8988T (cell line): ENCODE measurements at places on chromosomes 4 and X.

DNA sequence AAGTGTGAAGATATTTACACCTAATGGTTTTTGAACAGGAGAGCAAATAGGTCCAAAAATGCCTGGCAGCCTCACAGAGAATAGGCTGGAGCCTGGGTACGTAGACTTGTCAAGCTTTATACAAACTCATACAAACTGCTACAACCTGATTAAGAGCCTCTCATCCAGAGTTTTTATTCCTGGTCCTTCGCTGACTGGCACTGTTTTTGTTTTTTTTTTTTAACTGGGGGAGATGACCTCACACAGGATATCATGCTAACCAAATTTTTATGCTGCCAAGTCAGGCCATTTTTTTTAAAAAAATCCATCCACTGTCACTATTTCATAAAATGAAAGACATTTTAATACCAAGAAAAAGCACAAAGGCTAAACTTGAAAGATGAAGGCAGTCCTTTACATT is 1.9 kb downstream of the FAM114A1 start:
- DNase-seq: no peak

DNA sequence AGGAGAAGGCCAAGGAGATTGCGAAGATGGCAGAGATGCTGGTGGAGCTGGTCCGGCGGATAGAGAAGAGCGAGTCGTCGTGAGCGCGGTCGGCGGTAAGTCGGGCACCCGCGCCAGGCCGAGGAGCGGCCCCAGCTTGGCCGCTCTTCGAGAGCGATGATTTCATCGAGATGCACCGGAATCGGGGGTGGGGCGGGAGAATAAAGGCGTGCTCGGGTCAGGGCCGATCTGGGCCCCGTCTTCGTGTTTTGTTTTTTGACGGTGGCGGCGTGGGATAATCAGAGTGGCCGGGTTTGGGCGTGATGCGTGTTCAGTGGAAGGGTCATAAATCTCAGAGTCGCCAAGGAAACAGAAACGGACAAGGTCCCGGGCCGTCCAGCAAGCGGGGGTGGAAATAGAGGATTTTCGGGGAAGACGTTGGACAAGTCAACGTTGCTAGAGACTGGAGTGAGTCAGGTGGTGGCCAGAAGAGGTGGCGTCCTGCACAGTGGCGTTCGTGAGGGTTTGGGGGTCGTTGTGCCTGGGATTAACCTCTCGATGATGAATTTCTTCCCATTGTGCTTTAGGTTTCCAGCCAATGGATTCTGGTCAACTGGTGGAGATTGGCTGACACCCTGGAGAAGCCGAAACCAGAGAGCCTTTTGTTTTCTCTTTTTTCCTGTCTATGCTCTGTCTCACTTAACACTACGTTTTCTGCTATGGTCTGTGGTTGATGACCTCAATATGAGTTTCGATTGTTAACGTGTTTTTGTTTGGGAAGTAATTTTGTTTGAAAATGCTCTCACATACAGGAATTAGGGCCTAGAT is 882 bp downstream of the MRFAP1 start:
- no peak for DNase-seq

DNA sequence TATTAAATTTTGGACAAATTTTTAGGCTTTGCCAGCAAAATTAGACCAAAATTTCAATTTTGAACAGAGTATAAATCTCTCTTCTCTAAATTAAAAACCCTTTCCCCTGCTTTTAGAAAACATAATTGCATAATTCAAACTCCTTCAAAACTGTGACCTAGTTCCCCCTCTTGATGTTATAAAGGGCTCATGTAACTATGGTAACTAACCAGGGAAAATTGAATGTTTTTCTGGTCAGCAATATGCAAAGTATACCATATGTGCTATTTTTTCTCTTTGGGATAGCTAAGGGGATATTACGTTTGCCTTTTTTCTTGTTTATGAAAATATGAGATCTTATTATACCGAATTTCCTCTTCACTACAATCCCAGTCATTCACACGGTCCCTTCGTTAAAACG is 5.1 kb upstream of the ING2 start:
- DNase-seq: no peak

DNA sequence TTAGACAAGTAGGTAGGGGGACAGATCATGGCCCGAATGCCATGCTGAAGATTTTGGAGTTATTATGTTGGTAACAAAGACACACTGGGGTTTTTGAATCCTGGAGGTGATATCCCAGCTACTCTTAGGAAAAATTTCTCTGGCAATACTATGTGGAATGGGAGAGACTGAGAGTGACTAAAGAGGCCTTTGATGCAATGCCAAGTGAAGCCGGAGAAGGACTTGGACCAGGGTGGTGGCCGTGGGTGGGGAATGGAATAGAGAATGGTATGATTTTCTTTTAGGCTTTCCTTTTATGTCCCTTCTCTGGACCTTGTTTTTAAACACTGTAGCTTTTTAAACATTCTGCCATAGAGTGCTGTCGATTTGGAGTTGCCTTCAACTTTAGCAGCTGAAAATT is 141.6 kb downstream of the DCLK2 start:
- no peak for DNase-seq

DNA sequence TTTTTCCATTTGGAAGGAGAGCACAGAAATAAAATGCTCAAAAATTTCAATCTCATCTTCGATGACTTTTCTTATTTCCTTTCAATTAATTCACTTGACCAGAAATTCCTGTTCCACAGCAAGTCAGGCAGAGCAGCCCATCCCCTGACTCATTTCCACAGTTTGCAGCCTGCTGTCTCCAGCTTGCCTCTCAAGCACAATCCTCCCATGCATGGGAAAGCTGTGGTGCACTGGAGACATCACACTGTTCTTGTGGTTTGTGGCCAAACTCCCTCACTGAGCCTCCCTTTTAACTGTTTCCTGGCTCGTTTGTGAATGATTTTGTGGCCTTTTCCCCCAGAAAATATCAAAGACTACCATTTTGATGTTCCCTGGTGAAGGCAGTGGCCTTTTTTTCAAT is 114.0 kb upstream of the ENPEP start:
- no peak for DNase-seq

- no peak for DNase-seq
Measured at GRCh38 chrX:53486285-53486684, 52.1 kb upstream of the HSD17B10 start.

DNA sequence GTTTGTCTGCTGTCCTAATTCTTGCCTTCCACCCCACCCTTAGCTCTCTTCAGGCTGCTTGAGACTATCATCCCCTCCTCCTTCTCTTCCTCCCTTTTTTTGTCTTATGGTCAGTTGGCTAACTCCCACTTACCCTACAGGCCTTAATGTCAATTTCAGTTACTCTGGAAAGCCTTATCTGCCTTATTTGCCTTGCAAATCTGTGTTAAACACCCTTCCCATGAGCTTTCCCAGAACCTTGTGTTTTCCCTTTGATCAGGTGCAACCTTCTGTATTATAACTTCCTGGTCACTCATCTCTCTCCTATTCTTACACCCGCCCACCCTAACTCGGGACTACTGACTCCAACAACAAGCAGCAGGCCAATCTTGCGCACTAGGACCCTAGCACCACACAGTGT is 74.8 kb downstream of the COX18 start:
- no peak for DNase-seq

DNA sequence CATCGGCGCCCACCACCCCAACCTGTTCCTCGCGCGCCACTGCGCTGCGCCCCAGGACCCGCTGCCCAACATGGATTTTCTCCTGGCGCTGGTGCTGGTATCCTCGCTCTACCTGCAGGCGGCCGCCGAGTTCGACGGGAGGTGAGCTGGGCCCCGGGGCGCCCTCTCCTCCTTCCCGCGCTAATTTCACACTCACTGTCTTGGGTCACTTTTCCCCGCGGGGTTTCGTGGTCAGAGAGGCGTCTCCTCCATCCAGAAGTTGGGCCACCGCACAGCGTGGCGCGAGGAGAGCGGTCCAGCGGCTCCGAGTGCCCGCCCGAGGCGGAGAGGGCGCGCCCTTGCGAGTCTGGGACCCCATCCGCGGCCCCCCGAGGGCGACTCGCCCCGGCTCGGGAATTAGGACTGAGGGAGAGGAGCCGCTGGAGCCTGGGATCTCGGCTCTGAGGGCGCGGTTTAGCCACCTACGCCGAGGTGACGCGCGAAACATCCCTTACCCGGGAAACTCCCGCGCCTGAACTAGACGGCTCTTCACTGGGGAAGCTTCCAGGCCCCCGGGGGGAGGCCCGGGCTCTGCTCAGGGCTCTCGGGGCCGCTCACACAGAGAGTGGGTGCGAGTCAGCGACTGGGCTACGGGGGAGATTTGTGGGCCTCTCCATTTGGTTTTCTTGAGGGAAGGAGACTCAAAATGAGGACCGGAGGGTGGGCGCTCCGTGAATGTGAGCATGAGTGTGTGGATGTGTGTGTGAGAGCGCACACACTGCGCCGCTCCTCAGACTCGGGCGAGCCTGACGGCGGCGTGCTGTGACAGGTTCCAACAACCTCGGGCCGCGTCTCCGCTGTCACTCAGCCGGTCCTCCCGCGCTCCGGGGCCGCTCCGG is 551 bp downstream of the NPNT start:
- peak; percentile 9 for DNase-seq

GRCh38 chr4:152352215-152352614 is 183.7 kb downstream of the FBXW7 start:
- DNase-seq: no peak

- DNase-seq: no peak
Measured at GRCh38 chrX:68684291-68684918, 36.9 kb downstream of the STARD8 start.

GRCh38 chr4:88366460-88366859 is 12.2 kb upstream of the HERC6 start:
- no peak for DNase-seq

DNA sequence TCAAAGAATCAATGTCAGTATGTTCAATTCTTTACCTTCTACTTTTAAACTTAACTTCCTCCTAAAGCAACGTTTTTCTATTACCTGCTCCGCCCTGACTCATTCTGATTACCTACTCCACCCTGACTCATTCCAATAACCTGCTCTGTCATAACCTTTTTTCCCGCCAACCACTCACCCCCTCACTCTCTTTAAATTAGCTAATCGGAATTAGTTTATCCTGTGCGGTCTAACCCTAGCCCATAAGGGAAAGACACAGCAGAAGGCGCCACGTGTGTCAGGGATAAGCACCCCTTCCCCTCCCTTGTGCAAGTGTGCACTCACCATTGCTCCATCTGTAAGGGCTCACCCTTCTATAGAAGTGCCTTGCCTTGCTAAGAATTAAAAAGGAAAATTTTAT is 64.4 kb downstream of the EIF4E start:
- no peak for DNase-seq

DNA sequence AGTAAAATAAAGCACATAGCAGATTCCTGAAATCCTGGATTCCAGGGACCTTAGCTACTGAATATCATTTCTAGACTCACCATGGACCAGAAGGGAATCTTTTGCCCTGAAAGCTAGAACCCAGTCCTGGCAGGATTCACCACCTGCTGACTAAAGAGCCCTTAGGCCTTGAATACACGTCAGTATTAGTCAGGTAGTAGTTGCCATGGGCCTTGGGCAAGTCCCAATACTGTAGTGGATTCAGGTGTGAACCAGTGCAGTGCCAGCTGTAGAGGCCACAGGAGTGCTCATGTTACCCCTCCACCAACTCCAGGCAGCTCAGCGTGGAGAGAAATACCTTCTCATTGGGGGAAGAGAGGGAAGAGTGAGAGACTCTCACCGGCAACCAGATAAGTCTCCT is 64.1 kb upstream of the UBQLN2 start:
- DNase-seq: no peak

DNA sequence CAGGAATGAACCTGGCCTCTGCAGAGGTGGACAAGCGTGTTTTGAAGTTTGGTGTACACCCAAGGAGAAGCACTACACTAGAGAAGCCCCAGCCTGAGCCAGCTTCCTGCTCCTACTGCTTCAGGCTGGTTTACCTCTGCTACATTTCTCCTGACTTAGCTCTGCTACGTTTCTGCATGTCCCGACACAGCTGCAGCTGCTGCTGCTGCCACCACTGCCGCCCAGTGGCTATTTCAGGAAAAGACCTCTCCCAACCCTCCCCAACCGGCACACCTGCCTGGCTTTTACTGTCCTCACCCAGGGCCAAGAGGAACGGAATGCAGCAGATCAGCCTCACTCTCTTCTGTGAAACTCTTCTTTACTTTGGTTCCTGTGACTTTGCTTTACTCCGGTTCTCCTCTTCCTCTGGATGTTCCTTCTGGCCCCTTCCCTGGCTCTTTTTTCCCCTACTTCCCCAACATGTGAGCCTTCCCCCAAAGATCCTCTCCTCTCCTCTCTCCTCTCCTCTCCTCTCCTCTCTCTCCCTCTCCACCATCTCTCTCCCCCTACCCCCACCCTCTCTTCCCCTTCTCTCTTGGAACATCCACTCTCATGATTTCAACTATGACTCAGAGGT is 3.1 kb upstream of the P2RY4 start:
- DNase-seq: no peak

GRCh38 chr4:35106091-35106734 is 1138.1 kb downstream of the ARAP2 start:
- no peak for DNase-seq

GRCh38 chr4:6124386-6125102 is 75.8 kb downstream of the JAKMIP1 start:
- DNase-seq: no peak

DNA sequence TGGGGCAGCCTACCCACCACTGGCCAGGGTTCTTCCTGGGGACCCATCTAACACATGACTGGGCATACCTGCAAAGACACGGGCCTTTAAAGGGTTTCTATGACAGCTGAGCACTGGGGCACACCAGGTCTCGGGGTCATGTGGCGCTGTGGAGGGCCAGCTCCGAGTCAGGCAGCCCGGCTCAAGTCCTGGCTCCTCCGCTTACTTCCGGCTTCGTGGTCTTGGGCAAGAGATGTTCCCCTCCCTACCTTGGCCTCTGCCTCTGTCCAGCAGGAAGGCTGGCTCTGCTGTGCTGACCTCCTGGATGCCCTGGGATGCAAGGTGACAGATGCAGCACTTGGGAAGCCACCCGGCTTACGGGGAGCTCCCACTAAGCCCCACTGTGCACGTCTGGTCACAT is 37.6 kb downstream of the HTRA3 start:
- DNase-seq: no peak

- no peak for DNase-seq
Measured at GRCh38 chrX:151825925-151826485, 86.7 kb upstream of the MAGEA4 start.

DNA sequence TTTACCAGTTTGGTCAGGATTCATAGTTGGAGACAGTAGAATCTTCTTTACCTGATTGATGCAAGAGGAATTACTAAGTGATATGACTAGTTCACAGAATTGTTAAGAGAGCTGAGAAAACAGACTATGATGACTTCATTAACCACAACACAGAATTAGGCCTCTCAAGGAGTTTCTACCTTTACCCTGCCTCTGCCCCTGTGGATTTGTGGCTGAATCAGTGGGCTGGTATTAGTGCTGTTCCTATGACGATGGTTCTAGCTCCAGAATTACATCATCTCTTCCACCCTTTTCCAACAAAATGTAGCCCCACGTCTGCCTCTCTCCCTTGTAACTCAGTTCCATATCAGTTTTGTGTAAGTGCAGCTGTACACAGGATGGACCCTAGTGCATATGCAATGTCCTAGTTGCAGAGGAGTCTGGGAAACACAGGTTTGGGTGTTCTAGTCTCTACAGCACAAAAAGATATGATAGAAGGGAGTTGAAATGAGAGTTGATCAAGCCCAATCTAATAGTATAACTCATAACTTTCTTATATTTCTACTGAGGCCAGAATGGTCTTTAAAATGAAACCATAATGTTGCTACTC is 99.3 kb downstream of the ANXA5 start:
- DNase-seq: no peak
